ENCODE measurements at places on chromosomes 6 and 20. TPM values are rescaled to one million over a fixed set of nuclear protein-coding genes. Genes with fewer than 3 reads are reported as not detected.

DNA sequence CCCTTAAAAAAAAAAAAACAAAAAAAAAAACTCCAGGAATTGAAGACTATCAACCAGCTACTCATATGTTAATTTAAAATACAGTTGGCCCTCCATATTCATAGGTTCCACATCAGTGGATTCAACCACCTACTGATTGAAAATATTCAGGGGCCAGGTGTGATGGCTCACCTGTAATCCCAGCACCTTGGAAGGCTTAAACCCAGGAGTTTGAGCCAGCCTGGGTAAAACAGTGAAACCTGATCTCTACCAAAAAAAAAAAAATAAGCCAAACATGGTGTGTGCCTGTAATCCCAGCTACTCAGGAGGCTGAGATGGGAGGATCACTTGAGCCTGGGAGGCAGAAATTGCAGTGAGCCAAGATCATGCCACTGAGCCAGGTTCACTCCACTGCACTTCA lies 72.4 kb upstream of the SMIM8 start:
- no peak for DNase-seq

DNA sequence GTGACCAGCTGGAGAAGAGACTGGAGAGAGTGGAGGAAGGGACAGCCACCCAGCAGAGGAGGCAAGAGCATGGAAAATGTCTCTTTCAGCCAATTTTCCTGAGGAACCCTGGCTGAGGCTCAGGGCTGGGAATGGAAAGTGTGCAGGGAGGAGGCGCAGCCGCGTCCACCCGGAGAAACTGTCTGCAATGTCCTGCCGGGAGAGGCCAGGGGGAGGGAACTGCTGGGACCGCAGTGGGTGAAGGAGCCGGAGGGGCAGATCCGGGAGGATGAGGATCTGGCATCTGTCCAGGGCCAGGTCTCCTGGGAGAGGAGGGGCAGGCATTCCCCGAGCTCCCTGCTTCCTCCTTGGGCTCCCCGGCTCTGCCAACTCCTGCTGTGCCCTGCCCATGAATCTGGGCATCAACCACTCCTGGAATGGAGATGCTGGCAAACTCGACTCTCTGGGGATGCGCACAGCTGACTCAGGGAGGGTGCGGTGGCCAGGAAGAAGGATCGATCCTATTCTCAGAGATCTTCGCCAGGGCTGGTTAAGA lies 17.4 kb upstream of the HM13 start:
- peak; percentile 87 for DNase-seq

DNA sequence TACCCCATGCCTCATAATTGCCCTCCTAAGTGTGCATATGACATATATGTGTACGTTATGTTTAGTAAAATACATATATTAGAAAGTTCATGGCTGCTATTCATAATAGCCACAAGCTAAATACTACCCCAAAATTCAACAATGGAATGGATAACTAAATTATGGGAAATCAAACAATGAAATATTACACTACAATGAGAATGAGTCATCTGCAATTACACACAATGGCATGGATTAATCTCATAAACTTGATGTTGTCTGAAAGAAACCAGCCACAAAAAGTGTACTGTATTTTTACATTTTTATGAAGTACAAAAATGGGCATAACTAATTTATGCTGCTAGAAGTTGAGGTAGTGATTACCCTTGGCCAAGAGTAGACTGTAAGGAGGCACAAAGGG lies 477.0 kb downstream of the HAO1 start:
- DNase-seq, result no peak

The OR2B6 gene
- total RNA-seq, result not detected

DNA sequence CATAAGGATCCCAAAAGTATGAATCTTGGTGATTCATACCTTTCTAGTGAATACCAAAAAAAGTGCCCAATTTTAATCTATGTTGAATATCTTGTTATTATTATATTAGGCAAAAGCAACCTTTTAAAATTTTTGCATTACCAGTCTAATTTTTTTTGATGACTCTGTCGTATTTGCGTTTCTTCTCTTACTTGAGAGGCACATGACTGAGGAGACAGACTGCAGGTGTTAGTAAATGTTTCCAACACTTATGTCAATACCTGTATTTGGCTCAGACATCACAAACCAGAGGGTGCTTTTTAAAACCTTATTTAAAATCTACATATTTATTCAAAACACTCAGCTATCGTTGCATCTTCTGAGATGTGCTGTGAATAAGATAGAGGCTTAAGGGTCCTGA lies 27.1 kb downstream of the ID4 start:
- no peak for DNase-seq

GRCh38 chr6:135183532-135184440 lies 2.7 kb downstream of the MYB start:
- DNase-seq, result peak; percentile 24

The DIDO1 gene
- total RNA-seq, result 39.1 TPM

GRCh38 chr6:31791324-31792089 lies 4.0 kb downstream of the VARS1 start:
- no peak for DNase-seq

GRCh38 chr6:46368169-46368536 lies 123.1 kb downstream of the RCAN2 start:
- DNase-seq, result no peak

DNA sequence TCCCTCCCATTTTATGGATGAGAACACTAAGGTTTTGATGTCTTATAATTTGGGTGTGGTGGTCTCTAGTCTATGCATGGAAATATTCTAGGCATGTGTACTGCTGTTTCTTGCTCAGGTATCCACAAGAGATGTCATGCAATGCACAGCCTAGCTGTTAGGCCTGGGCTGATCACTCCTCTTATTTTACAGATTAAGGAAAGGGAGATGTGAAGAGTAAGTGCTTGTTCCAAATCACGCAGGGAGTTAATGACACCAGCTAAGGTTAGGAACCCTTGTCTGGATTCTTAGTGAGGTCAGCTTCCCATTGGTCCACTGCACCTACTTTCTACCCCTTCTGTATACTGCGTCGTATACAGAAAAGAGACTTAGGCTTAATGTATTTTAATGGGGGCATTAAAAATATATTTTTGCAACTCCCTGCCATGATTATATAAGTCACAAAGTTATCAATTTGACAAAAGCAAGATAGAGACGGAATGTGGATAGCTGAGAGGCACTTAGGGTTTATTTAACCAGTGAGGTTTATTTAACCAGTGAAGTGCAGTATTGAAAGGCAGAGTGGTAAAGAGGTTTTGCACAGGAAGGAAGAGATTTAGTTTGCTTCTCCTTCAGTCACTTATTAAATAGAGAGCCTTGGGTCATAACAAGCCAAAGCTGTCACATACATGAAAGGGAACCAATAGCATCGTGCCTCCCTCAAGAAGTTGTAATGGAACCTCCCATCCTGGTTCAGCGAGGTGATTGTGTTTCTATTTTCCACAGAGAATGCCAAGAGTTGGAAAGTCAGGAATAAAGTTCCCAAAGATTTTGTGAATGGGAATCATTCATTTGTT lies 95.0 kb upstream of the FAM184A start:
- no peak for DNase-seq

- no peak for DNase-seq
Measured at GRCh38 chr6:90028995-90029635, 134.8 kb downstream of the GJA10 start.

- peak; percentile 47 for DNase-seq
Measured at GRCh38 chr6:52994839-52995088, 320 bp downstream of the GSTA4 start.

The C6orf58 gene
- not detected for total RNA-seq

The EFCAB8 gene
- total RNA-seq, result 0.18 TPM

The CLDN20 gene
- not detected for total RNA-seq

- DNase-seq, result no peak
Measured at GRCh38 chr20:41507851-41508250, 110.3 kb downstream of the CHD6 start.

The BPIFB1 gene
- not detected for total RNA-seq

The BANF2 gene
- not detected for total RNA-seq

The BNIP5 gene
- total RNA-seq, result not detected

GRCh38 chr6:53752856-53753255 lies 41.9 kb upstream of the LRRC1 start:
- DNase-seq, result no peak

GRCh38 chr6:151376440-151376839 lies 14.9 kb downstream of the ZBTB2 start:
- DNase-seq, result no peak

The SLC2A10 gene
- total RNA-seq, result 7.7 TPM

- DNase-seq, result no peak
Measured at GRCh38 chr6:166514196-166514595, 72.3 kb downstream of the RAMACL start.

DNA sequence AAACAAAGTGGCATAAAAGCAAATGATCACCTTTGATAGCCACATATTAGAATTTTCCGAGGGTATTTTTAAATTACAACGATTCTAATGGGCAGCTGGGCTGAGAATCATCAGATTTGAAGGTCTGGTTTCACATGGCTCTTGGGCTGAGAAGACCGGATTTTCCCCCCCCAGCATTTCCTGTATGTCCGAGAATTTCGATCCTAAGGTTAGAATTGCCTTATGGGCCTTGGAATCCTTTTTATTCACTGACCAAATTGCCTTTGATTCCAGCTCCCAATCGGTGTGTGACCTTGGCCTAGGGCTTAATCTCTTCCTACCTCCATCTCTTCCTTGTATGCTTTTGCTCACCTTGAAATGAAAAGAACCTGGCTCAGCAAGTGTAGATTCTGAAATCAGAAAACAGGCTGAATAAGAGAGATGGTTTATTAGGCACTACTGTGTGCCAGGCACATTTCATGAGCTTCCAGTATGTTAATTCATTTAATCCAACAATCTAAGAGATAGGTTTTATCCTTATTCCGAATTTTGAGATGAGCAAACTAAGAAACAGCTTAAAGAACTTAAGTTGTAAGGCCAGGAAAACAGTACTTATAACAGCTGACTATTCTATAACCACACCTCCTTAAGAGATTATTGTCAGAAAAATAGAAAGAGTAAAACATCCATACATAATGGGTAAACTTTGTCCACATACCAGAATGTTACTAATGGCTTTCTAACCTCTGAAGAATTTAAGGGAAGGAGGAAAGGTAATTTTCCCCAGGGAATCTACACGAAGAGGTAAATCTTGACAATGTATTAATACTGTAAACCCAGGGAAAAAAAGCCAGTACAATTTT lies 39.4 kb downstream of the HFE start:
- no peak for DNase-seq

DNA sequence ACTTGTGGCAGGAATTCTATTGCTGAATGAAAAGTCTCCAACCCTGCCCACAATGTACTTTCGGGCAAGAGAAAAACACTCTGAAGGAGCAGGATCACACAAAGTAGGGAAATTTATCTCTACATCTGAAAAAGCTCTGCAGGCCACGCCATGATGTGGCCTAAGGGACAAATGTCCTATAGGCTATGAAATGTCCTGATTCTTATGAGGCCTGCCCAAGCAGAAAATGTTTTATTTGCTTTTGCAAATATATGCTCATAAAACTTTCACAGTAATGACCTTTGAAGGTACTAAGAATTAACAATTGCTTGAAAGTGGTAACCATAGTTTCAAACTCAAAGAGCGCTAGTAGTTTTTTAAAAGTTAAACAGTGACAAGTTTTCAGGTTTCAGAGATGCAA lies 31.0 kb downstream of the SYCP2 start:
- DNase-seq, result no peak

DNA sequence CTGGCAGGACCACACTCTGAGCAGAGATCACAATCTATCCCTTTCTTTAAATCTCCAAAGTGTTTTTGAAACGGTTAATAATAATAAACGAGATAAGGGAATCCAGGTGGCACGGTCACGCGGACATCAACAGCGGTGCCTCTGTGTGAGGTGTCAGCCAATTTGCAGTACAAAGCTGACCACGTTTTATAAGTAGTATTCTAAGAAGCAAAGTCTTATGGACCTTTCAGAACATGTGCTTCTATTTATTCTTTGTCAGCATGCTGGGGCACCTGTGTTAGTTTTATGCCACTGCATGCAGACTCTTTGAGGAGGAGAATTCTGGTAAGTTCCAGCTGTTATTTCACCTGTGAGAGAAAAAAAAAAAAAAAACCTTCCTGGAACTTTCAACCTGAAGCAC lies 39.0 kb upstream of the EXOC2 start:
- DNase-seq, result no peak

DNA sequence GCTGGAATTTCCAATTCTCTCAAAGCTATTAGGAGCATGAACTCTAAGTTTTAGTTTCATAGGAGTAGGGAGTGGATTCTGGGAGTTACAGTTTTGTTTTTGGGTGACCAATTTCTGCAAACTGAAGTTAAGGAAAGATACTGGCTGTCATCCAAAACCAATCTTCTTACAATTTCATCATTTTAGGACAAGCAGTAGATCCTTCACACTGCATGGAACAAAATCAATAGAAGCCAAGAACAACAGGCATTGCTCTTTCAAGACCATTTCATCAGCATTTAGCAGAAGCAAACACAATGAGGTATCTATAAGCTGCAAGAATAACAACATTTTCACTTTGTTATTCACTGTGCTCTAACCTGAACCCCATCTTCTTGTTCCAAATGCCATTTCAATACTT lies 173.0 kb downstream of the GMDS start:
- DNase-seq, result no peak

The INSM1 gene
- total RNA-seq, result not detected

DNA sequence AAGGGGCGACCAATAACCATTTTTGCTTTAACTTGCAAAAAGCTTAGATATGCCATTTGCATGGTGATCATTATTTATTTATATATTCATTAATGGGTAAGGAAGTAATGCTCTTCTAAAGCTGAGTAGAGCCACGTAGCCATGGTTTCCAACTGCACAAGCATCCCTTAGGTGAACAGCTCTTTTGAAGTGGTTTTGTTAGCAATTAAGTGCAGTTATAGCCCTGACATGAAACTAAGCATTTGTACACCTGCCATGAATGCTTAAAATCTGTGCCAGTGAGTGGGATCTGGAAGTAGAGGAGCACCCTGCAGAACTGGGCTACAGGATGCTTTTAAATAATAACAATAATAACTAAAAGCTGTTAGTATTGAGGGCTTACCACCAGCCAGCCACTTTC lies 19.1 kb downstream of the TRAF3IP2 start:
- no peak for DNase-seq

- DNase-seq, result no peak
Measured at GRCh38 chr6:2110504-2110903, 134.9 kb downstream of the GMDS start.

DNA sequence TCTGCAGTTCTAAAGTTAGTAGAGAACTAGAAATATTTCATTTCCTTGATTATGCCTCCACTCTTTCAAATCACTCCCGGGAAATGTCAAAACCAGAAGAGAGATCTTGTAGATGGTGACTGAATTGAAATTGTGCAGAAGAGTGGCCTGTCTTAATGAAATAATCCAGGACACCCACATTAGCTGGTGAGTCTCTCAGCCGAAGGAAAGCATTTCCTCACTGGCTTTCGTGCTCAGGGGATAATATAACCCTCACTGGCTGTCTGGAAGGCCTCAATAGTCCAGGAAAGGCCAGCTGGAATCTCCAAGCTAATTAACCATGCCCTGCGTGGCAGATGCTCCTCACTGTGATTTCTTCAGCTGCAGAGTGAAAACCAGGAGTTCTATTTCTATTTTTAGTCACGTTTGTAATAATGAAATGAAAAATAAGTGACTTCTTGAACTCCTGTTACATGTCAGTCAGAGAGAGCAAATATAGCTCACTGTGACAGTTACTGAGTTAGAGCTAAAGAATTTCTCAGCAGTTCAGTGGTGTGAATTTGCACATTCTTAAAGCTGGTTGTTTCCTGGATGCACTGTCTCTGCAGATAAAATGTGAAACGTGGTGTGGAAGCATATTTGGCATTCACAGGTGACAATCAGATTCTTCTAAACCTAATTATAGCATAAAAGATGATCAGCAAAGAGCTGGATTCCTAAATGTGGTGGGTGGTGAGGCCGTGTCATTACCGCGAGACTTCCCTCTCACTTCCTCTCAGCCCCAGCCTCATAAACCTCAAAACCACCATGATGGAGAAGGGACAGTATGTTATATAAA lies 211.7 kb downstream of the LMBRD1 start:
- DNase-seq, result no peak

Data from left cardiac atrium (tissue), 4 donors.